ENCODE measurements at places on chromosomes 6 and 20. TPM values are rescaled to one million over a fixed set of nuclear protein-coding genes. Genes with fewer than 3 reads are reported as not detected.

Gene ADGRG6
- 16.7 TPM for total RNA-seq

Gene FOXC1
- 2.3 TPM for total RNA-seq

Gene SSR1
- total RNA-seq = 73.5 TPM

Gene TSPYL1
- 84.4 TPM for total RNA-seq

Data from myometrial cell (primary cell).